ENCODE measurements at places on chromosomes 4 and X.

DNA sequence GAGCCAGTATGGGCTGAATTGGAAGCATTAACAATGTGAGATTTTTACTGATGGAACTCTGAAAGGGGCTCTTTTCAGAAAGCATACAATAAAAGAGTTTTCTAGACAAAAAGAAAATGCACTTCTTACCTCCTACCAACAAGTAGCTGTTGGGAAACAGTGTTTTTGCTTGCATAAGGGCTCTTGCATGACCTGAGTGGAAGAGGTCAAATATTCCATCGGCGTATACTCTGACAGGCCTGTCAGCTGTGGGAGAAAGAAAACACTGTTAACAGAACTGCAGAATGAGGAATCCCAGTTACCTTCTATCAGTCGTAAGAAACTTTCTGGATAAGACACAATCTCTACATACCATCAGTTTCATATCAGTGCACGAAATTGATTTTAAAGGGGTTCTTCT, 39.5 kb downstream of the PCYT1B start:
- no peak for DNase-seq

- DNase-seq = no peak
These were observed 822.0 kb upstream of the SLIT2 start for GRCh38 chr4:19429684-19430083.

GRCh38 chr4:158850800-158851644, 82.2 kb downstream of the FNIP2 start:
- peak; percentile 21 for DNase-seq

- no peak for DNase-seq
These were observed 707.1 kb upstream of the SLIT2 start for GRCh38 chr4:19544446-19545125.

DNA sequence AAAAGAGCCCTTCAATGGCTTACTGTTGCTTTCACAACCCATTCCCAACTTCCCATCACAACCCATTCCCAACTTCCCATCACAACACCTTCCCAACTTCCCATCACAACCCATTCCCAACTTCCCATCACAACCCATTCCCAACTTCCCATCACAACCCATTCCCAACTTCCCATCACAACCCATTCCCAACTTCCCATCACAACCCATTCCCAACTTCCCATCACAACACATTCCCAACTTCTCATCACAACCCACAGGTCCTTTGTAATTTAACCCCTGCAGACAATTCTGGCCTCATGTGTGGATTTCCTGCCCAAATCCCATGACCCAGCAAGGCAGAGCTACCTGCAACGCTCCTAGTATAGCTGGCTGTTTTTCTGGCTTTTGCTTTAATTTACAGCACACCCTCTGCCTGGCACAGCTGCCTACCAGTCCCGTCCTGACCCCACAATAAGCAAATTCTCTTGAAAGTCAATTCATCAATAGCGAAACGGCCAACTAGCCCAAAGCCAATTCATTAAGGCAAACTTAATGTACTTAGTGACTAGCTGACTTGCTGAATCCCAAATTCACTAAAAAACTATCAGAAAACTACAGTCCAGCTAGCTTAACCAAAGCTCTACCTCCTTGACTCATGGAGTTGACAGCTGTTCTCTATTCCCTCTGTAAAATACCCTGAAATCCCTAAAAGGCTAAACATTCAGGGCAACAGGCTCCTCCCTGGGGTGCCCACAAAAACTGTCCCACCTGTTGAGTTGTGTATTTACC, 75.6 kb downstream of the AFAP1 start:
- no peak for DNase-seq

GRCh38 chr4:77434299-77435092, 171.1 kb upstream of the CXCL13 start:
- DNase-seq = no peak

DNA sequence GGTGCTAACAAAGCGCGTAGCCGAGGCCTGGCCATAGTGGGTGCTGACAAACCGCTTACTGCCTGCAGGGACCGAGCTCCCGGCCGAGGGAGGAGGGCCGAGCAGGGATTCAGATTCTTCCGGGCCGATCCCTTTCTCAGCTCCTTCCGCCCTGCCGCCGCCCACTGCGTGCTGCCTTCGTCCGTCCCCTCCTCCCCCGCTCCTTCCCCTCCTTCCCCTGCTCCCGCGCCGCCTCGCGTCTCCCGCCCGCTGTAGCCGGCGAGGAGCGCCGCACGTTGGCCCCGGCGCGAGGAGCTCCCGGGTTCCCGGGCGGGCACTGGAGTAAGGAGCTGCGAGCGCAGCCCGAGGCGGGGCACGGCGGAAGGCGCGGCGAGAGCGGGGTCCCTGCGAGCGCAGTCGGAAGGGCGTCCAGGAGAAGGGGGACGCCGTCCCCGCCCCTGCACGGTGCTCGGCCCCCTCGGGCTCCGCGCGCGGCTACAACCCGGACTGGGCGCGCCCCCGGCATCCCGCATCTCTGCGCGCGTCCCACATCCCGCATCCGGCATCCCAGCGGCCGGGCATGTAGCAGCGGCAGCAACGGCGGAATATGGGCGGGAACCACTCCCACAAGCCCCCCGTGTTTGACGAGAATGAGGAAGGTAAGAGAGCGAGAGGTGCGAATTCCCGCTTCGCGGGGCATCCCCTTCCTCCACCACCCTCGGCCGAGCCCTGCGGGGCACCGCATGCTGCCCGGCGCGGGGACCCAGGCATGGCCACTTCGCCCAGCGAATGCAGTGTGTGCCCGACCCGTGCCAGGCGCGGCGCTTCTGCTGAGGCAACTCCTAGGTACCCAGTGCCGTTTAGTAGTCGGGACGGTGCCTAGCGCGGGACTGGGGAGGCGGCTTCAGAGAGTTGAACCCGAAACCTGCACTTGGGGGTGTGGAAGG, at the start of gene STK32B:
STK32B (plus strand) TSS at position 203 of the 926 bp plus-strand sequence.
- peak; percentile 62 for DNase-seq

DNA sequence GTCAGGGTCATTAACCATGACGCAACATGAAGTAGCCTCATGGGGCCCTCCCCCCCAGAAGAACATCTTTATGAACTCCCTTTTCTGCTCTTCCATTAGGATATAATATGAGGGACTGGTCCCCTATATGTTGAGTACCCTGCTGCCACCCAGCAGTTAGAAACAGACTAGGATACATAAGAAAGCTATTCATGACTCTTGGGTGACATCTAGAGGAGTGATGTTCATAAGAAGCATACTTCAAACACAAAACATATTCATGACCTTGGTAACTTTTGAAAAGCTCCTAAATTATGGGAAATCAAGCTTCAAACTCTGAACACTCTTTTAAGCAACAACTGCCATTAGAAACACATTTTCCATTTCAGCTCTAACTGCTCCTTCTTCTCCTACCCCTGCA, 155.2 kb upstream of the SPIN4 start:
- no peak for DNase-seq

All from kidney glomerular epithelial cell (primary cell).